ENCODE measurements at places on chromosomes 6 and 20.

GRCh38 chr6:110399219-110400071 lies 15.9 kb downstream of the DDO start:
- no peak for DNase-seq

GRCh38 chr20:38132910-38133501 lies 32.1 kb downstream of the TGM2 start:
- DNase-seq, result no peak

GRCh38 chr20:740162-740561 lies 28.1 kb downstream of the SLC52A3 start:
- no peak for DNase-seq

DNA sequence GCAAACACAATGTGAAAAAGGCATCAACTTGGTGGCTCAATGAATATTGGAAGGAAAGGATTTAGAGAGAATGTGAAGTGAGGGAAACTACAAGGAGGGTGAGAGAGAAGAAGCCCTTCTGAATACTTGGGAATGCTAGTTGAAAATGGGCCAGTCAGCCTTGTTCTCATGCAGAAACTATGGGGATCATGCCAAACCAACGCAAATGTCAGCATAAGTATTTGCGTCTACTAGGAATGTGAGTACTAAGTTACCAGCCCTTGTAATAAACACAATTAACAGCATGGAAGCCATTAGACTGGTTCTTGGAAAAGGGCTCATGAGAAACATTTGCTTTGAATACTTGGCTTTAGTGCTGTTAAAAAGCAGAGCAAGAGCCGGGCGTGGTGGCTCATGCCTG lies 54.9 kb upstream of the AIG1 start:
- no peak for DNase-seq

DNA sequence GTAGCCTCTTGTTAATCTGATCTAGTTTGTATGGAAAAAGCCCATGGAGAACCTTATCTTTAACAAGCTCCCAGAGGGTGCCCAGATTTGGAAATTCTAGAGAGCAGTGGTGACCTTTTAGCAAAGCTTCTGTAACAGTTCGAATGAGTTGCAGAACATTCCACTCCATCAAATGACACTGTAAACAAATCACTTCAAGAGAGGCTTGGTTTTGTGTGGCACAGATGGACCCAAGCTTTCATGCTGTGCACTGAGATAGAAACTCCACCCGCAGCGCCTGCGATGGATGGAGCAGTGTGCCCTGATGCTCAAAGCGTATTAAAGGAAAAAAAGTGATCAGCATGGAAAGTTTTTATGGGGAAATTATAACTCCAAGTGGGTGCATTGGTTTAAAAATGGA lies 55.1 kb upstream of the ISM1 start:
- no peak for DNase-seq

DNA sequence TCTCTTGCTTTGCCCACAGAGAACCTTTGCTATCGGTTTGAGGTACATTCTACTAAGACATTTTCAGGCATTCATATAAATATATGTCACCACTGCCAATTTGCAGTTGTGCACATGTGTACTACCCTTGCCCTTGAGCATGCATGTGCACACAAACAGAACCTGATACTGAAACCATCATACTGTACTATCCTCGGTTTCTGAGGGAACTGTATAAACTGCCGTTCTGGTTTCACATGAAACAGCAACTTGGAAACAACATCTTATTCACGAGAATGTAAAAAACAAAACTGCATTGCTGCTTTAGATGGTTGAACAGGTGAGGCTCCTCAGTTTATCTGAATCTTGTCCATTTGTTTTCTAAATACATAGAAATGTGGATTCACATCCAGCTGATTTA lies 151.2 kb upstream of the TMEM170B start:
- DNase-seq, result no peak

DNA sequence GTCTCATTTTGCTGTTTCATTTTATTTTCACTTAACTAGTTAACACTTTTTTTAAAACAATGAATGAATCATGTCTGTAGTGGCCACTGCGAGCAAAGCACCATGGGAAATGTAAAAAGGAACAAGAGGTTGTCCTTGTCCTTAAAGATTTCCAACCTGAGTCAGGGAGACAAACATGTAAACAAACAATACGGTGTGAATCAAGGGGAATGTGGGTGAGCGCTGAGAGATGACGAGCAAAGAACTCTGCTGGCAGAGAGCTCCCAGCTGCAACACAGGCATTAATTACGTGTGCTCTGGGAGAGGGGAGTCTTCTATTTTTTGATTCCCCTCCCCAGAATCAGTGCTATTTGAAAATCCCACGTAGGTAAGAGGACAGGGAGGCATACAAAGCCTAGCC lies 84.3 kb downstream of the ATXN1 start:
- DNase-seq, result no peak

GRCh38 chr20:36060676-36061075 lies 92.3 kb downstream of the CNBD2 start:
- no peak for DNase-seq

DNA sequence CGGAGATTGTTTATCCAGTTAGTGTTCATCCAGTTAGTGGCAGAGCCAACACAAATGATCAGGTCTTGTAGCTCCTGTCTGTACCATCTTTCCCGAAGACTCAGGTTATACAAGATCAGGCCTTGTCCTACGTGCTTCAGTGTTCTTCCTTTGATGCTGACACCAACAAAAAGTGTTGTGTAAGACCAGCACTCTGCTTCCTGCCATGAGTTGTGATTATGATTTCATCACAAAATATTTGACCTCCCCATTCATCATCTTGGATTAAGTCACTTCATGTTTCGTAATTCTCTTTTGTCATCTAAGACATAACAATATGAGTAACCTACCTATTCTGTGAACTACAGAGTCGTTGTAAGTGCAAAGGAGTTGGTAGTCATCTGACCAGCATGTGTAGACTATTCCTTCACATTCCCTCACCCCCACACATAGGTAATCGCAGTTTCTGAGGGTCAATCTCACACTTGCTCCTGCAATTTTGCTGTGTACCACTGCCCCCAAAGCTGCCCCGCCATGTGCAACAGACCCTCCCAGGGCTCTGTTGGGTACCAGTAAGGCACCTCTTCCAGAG lies 135.6 kb upstream of the SLC22A23 start:
- DNase-seq, result no peak

GRCh38 chr6:160247457-160247883 lies 11.2 kb downstream of the SLC22A2 start:
- no peak for DNase-seq

DNA sequence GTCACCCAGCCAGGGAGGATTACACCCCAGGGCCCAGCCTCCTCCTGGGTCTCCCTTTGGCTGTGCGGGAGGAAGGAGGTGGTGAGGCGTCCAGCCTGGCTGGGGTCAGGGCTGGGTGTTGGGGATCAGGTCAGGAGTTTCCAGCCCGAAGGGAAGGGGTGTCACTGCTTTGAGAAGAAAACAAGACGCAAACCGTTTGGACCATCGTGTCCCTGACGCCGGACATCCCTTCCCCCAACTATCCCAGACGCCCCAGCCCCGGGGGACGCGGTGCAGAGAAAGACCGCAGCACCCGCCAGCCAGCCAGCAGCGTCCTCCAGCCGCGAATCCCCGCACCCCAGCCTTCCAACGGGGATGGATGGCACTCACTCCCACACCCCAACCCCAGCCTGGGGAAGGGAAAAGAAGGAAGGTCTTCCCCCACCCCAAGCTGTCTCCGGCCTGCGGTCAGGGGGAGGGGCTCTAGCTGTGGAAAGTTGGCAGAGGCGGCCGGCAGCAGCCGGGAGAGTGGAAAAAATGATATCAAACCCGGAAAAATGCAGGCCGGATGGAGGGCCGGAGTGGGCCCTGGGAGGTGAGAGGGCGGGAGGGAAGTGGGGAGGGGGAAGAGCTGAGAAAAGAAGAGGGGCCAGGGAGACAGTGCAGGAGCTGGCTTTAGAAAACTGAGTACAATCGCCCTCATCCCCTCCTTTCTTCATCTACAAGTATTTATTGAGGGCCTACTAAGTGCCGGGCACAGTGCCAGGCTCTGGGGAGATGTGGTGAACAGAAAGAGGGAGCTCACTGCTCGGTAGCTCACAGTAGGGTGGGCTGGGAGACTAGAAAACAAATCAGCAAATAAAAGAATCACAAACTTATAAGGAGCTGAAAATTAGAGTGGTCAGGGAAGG lies 10.6 kb downstream of the REM1 start:
- DNase-seq, result no peak

DNA sequence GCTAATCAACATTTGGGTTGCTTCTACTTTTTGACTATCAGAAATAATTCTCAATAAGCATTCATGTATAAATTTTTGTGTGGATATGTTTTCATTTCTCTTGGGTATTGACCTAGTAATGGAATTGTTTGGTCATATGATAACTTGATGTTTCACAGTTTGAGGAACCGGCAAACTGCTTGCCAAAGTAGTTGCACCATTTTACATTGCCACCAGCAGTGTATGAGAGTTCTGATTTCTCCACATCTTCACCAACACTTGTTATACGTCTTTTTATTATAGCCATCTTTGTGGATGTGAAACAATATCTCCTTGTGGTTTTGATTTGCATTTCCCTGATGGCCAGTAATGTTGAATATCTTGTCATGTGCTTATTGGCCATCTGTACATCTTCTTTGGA lies 42.6 kb upstream of the TGM2 start:
- no peak for DNase-seq

- no peak for DNase-seq
Measured at GRCh38 chr6:24689964-24690363, 23.1 kb downstream of the ACOT13 start.

GRCh38 chr6:22353101-22353500 lies 56.3 kb upstream of the PRL start:
- DNase-seq, result no peak

DNA sequence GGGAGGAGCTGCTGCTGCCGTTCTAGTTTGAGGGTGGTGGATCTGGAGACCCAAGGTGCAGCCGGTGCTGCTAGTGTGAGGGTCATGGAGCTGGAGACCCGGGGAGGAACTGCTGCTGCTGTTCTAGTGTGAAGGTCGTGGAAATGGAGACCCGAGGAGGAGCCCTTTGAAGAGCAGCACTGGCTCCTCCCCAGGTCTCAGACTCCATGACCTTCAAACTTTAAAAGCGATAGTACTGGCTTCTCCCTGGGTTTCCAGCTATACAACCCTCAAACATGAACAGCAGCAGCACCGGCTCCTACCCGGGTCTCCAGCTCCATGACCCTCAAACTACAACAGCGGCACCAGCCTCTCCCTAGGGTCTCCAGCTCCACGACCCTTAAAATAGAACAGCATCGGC lies 15.5 kb downstream of the ULBP3 start:
- DNase-seq, result no peak

GRCh38 chr6:33840048-33840926 lies 36.5 kb upstream of the MLN start:
- no peak for DNase-seq

DNA sequence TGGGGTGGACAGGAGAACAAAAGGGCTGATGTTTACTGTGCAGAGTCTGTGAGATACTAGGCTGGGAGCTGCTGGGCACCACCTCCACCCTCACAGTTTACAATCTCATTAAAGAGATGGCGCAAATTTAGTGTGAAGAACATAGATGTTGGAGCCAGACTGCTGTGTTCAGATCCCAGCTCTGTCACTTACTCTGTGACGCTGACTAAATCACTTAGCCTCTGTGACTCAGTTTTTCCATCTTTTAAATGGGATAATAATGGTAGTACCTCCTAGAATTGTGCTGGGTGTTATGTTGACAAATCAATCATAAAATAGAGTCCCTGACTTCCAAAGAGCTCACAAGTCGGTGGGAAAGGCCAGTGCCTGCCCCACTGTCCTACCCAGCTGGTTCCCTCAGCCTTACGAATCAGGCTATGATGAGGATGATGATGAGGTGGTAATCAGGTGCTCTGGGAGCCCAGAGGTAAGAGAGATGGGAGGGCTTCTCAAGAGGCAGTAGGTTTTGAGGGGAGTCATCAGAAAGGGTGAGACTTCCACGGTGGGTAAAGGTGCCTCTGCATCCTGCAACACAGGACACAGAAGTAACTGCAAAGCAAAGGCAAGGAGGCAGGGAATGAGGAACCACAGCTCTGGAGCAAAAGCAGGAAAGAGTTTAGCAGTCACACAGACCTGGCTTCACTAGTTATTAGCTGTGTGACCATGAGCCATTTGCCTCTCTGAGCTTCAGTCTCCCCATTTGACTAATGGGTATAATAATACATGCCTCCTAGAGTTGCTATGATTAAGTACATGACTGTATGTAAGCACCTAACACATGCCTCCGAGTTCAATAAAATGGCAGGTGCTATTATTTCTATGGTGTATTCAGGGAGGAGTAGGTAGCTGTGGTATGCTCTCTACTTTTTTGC lies 8.9 kb downstream of the FYN start:
- DNase-seq, result no peak

GRCh38 chr6:5540370-5540769 lies 279.1 kb downstream of the FARS2 start:
- DNase-seq, result no peak

DNA sequence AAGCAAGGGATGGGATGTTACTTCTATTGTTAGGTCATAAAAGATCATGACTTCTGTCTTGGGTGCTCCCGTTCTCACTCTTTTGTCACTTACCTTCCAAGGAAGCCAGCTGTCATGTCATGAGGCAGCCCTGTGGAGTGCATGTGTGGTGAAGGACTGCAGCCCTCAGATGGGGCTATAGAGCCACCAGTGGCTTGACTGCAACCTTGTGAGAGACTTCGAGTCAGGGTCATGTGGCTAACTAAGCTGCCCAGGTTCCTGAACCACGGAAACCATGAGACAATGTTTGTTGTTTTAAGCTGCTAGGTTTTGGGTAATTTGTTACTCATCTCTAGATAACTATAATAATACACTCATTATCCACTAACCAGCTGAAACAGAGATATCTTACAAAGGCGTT lies 477.1 kb downstream of the BTBD3 start:
- no peak for DNase-seq

- no peak for DNase-seq
Measured at GRCh38 chr6:108200631-108201030, 34.8 kb downstream of the NR2E1 start.

GRCh38 chr6:142784344-142784743 lies 160.6 kb downstream of the HIVEP2 start:
- peak; percentile 15 for DNase-seq

- no peak for DNase-seq
Measured at GRCh38 chr6:163941624-163941976, 527.1 kb downstream of the QKI start.

DNA sequence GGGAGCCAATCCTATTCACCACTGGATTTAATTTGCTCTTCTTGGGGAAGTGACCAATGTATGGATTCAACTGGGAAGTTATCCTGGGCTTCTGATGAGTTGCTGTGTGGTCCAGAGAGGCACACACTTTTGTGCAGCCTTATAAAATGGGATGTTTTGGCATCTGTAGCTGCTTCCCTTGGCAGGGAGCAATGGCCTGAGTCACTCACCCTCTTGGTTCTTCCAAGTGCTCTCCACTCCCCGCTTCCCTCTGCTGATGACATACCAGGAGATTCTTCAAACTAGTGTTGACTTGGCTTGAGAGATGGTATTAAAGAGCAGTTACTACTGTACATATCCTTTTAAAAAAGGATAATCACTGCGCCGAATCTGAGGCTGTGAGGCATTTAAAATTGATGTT lies 105.8 kb downstream of the JARID2 start:
- DNase-seq, result no peak
